Chondrocyte (in vitro differentiated cells): ENCODE measurements at places on chromosomes 1 and 21. TPM values are rescaled to one million over a fixed set of nuclear protein-coding genes. Genes with fewer than 3 reads are reported as not detected.

The CHIT1 gene
- total RNA-seq: not detected in 3 replicates

The OR6N1 gene
- not detected in 3 replicates for total RNA-seq

The TNNT2 gene
- total RNA-seq: 20.3 to 21.6 TPM (median 21.2 TPM) in 3 replicates

The ACTN2 gene
- total RNA-seq: 0.28 to 0.47 TPM in 2 of 3 replicates, not detected in the other

The PLA2G2D gene
- not detected in 3 replicates for total RNA-seq

The FCRLA gene
- not detected in 3 replicates for total RNA-seq

The FAM72A gene
- total RNA-seq: 1.9 to 3.3 TPM (median 2.3 TPM) in 3 replicates

DNA sequence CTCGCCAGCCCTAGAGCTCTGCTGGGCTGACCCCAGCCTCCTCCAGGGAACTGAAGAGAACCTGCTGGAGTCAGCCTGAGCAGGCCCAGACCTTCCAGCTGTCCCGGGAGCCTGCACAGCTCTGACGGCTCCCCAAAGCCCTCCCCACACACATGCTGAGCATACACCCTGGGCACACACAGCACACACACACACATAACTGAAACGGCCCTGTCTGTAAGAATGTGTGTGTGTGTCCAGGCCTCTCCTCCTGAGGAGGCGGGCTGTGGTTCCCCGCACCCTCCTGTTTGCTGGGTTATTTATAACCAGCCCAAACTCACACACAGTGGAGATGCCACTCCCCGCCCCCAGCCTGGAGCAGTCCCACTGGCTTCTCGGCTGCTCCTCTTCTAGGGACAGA is 20.2 kb downstream of the SDC3 start:
- no peak for DNase-seq

GRCh38 chr1:205725514-205725913 is 24.5 kb downstream of the NUCKS1 start:
- DNase-seq: no peak

- DNase-seq: no peak
These were observed 124.8 kb upstream of the LMO4 start for GRCh38 chr1:87203904-87204303.

- DNase-seq: no peak
These were observed 31.1 kb upstream of the HSD3B1 start for GRCh38 chr1:119475866-119476439.

GRCh38 chr1:202951437-202951836 is 6.7 kb downstream of the ADIPOR1 start:
- DNase-seq: no peak

GRCh38 chr1:38403667-38404066 is 357.1 kb upstream of the POU3F1 start:
- DNase-seq: no peak

DNA sequence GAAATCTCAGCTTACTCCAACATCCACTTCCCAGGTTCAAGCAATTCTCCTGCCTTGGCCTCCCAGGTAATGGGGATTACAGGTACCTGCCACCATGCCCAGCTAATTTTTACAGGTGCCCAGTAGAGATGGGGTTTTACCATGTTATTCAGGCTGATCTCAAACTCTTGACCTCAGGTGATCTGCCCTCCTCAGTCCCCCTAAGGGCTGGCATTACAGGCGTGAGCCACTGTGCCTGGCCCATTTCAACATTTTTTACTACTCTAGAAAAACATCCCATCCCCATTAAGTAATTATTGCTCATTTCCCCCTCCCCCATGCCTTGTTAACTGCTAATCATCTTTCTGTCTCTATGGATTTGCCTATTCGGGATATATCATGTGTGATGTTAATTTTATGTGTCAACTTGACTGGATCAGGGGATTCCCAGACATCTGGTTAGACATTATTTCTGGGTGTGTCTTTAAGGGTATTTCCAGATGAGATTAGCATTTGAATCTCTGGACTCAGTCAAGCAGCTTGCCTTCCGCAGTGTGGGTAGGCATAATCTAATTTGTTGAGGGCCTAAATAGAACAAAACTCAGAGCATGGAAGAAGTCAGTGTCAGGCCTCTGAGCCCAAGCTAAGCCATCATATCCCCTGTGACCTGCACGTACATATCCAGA is 33.0 kb upstream of the ZBTB8B start:
- no peak for DNase-seq
